Fibroblast of upper back skin (primary cell): ENCODE measurements at places on chromosomes 12 and 14.
A peak's percentile ranks its signal among the peaks of the same experiment; 100 is the strongest.

- no peak for DNase-seq
These were observed 628 bp downstream of the MEG3 start for GRCh38 chr14:100826391-100827100.

- DNase-seq: no peak
These were observed 187.2 kb downstream of the CALM1 start for GRCh38 chr14:90583916-90584605.

- DNase-seq: peak; percentile 5
These were observed 80.1 kb downstream of the CEP83 start for GRCh38 chr12:94379479-94380113.

DNA sequence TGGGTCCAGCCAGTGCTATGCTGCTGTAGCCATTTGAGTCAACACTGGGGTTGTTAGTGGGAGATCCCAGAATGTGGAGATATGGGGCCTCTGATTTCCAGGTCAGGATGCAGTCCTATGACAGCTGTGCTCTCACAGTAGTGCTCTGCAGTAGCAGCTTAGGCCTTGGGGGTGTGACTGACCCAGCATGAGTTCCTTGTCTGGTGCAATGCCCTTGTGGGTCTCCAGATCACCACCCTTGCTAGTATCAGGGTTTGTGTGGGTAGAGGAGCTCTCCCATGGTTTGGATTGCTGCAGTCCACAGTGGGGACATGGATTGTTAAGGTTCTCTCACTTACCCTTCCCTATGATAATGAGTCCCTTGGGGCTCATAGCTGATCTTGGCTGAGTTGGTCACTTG lies 113.7 kb downstream of the RAD51B start:
- no peak for DNase-seq

DNA sequence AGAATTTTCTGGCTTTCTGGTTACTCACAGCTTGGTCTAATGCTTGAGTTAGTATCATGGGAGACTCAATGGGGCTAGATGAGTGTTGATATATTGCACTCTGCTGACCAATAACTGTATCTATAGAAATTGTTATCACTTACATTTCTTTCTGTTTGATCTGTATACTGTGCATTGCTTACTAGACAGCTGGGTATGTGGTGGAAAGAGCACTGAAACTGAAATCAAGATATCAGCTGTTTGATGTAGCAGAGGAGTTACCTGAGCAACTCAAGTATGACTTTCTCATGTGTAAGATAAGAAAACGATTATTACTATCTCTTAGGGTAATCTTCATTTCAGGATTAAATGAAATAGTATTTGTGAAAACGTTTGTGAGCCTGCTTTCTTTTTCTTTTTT lies 183.0 kb downstream of the SLC15A5 start:
- no peak for DNase-seq

DNA sequence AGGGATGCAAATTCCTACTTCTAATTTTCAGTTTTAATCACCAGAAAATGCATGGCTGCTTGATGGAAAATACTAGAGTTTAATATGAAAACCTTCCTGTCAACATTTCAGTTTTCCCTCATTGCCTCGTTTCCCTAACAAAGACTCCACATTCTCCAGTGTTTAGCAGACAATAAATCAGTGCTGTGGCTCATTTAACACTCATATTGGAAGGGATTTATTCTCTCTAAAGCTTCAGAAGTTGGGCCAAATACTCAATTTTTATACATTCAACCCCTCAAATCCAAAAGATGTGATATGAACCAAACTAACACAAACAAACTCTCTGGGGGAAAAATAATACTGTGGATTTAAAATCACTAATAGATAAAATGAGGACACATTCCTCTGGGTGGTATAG lies 482.5 kb downstream of the FLRT2 start:
- DNase-seq: no peak

DNA sequence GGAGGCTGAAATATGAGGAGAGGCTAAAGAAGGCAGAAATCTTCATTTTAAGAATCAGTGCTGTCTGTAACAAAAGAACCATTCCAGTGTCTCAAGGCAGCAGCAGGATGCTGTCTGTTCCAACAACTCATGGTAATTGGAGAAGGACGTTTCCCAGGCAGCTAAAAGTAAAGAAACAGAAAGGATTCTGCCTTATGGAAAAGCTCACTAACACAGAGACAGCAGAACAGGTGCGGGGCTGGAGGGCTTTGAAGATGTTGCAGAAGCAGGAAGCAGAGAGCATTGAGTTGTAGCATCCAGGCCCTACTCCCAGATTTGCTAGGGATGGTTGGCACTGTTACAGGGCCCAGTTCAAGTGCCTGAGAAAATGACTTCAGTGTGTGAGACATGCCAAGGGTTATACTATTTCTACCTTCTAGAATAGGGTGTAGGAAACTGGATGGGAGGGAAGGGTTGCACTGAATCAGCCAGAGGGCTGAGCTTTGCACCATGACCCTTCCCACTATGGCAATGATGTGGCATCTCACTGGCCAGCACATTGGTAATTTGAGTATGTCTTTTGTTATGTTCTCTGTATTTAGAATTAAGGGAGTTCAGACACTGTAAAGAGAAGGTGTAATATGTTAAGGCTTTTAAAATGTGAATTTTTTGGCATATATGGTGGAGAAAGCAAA lies 160.0 kb upstream of the FBXO33 start:
- DNase-seq: no peak

- no peak for DNase-seq
These were observed 202.6 kb upstream of the RASSF8 start for GRCh38 chr12:25755971-25756260.

DNA sequence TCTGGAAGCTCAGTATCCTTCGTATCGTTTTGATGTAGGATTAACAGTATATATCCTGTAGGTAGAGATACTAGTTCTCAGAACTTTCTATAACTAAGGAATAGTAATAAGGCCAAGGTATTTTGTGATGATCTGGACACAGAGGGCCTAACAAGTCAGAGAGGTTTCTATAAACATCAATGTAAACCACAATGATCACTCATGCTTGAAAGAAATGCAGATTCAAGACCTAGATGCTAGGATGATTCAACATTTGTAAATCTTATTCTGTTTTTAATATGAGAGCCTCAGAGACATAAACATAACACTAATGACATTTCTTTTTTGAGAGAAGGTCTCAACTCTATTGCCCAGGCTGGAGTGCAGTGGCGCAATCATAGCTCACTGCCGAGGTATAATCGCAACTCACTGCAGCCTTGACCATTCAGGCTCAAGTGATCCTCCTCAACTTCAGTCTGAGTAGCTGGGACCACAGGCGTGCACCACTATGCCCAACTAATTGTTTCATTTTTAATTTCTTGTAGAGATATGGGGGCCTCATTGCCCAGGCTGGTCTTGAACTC lies 16.2 kb downstream of the SUPT16H start:
- no peak for DNase-seq

GRCh38 chr12:70002097-70002911 lies 177.3 kb downstream of the MYRFL start:
- DNase-seq: peak; percentile 27

- no peak for DNase-seq
These were observed 52.0 kb upstream of the RIMBP2 start for GRCh38 chr12:130768120-130768519.

GRCh38 chr14:60097974-60098373 lies 6.3 kb downstream of the PCNX4 start:
- DNase-seq: no peak

DNA sequence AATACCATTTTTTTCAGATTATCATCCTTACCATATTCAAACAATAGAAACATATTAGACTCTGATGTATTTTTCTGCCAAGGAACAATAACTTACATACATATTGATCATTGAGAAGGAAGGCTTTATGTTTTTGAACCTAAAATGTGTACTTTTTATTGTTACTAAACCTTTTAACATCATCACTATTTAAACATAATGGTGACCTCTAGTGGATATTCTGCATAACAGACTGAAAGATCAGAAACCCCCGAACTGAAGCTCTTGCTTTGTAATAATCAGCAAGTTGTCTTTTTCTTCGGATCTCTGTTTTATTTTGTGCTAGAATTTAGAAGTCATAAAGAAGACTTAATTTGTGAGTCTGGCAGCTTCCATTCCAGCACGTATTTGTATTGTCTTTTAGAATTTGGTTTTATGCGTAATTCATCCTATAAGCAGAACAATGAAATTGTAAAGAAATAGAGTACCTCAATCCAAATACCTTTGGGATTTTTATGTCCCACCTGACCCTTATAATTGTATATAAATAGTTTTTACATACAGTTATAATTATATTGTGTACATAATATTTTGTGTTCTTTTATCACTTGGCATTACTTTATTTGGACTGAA lies 125.9 kb upstream of the ATF1 start:
- DNase-seq: peak; percentile 49

- no peak for DNase-seq
These were observed 27.3 kb downstream of the DAAM1 start for GRCh38 chr14:59215757-59216156.

DNA sequence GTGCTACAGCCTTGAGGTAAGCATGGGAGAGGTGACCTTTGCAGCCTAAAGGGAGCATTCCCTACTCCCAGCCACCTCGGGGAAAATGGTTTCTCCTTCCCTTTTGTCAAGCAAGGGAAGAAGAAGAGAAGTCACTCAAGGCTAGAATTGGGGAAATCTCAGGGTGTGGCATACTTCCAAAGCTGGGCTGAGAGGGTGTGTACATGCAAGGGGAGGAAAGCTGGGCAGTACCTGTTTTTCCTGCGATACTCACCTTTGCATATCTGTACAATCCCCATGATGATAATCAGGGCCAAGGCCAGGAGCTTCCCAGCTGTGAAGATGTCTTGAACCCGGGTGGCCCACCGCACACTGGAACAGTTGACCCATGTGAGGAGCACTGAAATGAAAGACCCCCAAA lies 23.8 kb upstream of the CEBPE start:
- DNase-seq: no peak

GRCh38 chr14:64644629-64645028 lies 59.6 kb upstream of the PLEKHG3 start:
- no peak for DNase-seq

DNA sequence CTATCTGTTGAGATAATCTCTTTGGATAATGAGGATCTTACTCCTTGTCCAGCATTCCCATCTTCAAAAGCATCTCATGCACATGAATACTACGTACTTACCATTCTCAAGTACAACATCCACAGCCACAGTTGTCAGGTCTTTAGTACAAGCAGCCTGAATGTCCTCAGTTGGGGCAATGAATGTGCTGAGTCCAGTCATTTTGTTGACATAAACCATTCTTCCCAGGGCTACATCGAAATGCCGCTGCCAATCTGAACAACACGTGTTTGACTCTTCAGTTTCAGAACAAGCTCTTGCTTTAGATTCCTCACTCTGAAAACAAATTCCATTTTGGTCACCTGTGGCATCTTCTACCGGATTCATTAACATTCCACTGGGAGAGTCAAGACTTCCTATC lies 5.0 kb downstream of the MLH3 start:
- DNase-seq: no peak

GRCh38 chr14:67645414-67645813 lies 25.7 kb downstream of the ARG2 start:
- DNase-seq: no peak

DNA sequence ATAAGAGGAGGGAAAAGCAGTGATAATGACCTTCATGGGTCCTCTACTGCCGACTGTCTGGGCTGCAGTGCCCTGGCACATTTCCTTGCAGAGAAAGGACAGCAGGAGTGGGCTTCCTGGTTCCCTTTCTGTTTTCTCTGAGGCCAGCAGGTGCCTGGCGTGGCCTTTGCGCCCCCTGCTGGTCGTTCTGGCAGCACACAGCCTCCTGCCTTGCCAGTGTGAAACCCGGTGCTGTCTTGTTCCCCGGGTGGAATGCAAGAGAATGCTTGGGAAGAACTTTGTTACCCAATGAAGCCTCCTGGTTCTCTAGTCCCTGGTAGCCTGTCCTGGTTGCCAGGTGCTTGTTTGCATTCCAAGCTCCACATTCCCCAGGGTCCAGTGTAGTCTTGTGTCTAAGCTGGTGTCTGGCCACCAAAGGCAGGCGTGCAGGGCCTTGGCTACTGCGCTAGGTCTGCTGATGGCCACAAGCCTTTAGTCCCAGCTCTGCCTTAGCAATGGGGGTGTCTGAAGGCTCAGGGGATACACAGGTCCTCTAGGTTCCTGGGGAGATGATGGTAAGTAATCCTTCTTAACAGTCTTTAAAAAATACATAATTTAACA lies 1392.4 kb upstream of the TMEM132C start:
- DNase-seq: peak; percentile 3

- DNase-seq: peak; percentile 78
These were observed 51.0 kb upstream of the SRSF5 start for GRCh38 chr14:69715725-69716477.

- peak; percentile 31 for DNase-seq
These were observed 230.1 kb downstream of the FOXN3 start for GRCh38 chr14:89186856-89187376.

DNA sequence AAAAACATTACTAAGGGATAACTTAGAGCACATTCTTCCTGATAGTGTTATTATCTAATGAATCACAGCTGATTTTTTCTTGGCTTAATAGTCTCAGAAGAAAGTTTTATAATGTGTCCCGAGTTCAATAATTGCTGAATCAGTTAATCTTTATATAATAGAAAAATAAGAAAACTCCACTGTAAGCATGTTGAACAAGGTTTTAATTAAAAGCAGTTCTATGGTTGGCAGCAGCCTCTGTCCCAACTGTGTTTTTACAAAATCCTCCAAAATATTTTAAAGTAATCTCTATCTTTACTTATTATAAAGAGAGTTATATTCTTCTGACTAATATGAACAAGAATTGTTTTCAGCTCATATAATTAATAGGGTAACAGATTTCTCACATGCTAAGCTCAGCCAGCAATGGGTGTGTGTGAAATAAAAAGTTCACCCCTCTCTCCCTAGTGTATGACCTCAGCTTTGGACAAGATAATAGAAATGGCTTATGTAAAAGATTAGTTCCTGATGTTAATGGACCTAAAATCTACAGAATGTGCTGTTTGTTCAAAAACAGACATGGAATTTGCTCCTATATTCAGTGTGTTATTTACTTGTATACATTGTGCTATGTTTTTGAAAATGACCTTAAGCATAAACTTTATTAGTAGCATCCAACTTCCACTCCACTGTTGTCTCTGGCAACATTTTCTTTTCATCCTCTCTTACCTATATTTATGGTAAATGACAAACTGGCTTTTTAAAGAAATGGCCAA lies 67.1 kb upstream of the DCN start:
- DNase-seq: peak; percentile 55

DNA sequence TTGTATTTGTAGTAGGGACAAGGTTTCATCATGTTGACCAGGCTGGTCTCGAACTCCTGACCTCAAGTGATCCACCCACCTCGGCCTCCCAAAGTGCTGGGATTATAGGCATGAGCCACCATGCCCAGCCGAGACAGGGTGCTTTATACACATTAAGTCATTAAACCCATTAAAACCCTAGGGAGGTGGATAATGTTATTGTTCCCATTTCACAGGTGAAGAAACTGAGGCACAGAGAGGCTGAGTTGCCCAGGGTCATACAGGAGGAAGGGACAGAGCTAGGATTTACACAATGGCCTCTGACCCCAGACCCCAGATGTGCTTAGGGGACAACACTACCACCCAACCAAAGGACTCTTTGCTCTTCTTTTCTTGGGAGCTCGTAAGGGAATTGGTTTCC lies 51.0 kb upstream of the RIN3 start:
- DNase-seq: no peak
